Osteoblast (primary cell): ENCODE measurements at places on chromosomes 1 and 21. TPM values are rescaled to one million over a fixed set of nuclear protein-coding genes. Genes with fewer than 3 reads are reported as not detected.

IGSF21 gene
- total RNA-seq: not detected in 2 replicates

SPRR2E gene
- not detected in 2 replicates for total RNA-seq

CRNN gene
- total RNA-seq: not detected in 2 replicates

EVI5 gene
- total RNA-seq: 51.3 and 51.8 TPM in 2 replicates

S100A12 gene
- total RNA-seq: not detected in 2 replicates

DLGAP3 gene
- under 0.01 TPM in 1 of 2 replicates, not detected in the other for total RNA-seq

CACNA1S gene
- not detected in 2 replicates for total RNA-seq

DNA sequence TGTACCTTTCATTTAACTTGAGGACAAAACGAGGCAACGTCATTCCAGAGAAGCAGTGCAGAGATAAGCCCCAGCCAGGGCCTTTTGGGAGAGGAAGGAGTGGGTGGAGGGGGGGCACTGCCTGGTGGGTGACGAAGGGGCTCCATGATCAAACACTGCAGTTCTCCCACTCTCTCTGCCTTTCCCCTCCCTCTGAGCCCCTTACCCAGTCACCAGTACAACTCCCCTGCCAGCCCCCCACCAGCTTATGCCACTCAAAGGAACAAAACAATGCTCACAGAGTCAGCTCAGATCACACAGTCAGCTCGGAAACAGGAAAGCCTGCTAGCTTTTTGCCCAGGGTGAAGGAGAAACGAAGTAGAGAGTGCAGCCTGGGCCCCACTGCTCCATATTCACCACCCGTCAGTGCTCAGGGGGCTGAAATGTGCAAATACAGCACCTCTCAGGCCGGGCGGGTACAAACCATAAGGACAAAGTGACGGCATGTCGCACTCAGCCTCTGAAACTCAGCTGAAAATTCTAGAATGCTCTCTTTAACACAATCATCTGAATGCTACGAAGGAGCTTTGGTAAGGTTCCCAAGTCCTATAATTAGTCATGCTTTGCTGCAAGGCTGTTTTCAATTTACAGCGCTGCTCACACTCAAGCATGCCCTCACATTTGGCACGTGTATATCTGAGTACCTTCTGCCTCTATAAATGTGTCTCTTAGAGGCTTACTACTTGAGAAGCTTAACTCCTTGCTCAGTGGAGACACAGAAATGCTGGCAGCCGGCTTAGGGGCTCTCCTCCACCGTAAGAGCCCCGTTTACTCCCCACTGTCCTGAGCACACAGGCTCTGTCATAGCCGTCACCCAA, 65.8 kb upstream of the RAB4A start:
- peak; percentile 65 for DNase-seq

- DNase-seq: no peak
Observed at GRCh38 chr1:24972221-24972914, 42.3 kb upstream of the RUNX3 start.

DNA sequence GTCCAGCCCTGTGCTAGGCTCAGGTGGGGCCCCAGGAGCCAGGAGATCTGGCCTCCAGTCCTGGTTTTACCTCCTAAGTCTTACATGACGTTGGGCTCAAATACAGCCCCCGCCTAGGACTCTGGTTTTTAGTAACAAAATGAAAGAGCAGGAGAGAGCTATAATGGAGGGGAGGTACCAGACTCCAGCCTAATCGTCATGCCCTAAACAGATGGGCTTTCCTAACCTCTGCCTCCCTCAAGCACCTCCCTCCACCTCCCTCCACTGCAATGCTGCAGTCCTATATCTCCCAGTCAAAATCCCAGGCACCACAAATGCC, 28.6 kb downstream of the TTC39A start:
- DNase-seq: no peak

DNA sequence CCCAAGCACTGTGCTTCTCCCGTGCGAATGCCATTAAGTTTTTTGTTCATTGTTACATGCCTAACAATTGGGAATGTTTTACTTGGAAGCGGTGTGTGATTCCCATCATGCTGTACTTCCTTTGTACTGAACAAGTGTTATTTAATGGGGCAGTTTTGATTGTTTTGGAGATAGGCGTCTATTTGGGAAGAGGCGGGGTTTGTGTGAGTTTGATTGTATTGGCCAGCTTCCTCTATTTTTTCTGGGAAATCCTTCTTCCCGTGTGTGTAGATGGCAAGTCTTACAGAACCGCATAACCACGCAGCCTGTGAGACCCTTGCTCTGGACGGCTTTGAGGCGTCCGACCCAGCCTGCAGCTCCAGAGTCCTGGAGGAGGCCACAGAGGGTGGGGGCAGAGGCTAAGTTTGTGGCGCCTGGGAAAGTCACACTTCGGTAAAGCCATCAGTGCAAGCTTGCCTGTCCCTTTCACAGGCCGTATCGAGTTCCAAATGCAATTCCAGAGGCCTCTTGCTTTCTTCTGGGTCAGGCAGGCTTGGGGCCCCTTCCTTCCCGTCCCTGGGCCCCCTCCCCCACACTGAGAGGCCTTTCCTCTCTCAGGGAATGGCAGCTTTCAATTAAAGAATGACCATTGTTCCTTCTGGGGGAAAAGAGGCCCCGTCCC, 210.3 kb downstream of the TOMM20 start:
- DNase-seq: peak; percentile 89

DNA sequence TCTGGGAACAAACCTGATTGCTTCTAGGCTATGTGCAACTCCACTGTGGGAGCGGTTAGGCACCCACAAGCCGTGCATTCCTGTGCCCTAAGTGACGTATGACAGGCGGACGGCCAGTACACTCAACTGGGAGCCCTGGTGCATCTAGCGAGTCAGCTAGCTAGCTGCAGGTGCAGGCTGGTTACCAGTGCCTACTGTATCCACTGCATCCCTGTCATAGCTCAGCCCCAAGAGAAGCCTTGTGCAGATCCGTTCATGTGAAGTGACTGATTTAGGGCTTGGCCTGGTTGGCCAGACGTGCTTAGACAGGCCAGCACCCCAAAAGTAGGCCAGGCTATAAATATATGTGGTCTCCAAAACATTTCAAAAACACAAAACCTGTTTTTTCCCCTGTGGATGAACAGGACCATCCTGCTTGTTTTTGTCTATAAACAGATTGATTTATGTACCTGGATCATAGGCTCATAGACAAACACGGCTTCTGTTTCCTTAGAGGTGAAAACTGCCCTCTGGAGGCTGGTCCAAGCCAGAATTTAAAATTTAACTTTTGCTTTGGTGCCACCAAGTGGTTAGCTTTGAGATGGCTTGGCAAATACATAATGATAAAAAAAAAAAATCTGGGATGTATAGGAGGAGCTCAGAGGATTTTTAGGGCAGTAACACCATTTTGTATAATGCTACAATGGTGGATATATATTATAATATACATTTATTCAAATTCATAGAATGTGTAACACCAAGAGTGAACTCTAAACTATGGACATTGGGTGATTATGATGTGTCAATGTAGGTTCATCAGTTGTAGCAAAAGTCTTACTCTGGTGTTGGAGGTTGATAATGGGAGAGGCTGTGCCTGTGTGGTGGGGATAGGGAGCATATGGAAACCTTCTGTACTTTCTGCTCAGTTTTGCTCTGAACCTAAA, 68.5 kb downstream of the GIPC2 start:
- peak; percentile 75 for DNase-seq

DNA sequence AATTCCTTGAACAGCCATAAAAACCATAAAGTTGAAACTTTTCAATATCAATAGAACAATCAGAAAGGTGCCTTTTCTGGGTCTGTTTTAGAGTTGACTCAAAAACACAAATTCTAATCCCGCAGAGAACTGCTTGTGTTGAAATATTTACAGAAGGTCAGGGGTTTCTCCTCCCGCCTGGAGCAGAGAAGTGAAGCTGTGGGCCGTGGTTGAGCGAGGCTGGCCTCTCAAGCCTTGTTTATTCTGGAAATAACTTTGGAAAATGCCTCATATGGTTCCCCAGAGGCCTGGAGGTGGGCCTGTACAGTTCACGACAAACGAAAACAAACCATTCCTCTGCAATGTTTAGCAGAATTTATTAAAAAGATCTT, 90.8 kb upstream of the ERRFI1 start:
- DNase-seq: peak; percentile 86

GRCh38 chr1:89841507-89841906, 20.7 kb downstream of the LRRC8D start:
- DNase-seq: no peak

GRCh38 chr1:40421431-40422384, 28.6 kb upstream of the ZFP69B start:
- no peak for DNase-seq

- peak; percentile 77 for DNase-seq
Observed at GRCh38 chr1:150578272-150579109, 919 bp downstream of the MCL1 start.

DNA sequence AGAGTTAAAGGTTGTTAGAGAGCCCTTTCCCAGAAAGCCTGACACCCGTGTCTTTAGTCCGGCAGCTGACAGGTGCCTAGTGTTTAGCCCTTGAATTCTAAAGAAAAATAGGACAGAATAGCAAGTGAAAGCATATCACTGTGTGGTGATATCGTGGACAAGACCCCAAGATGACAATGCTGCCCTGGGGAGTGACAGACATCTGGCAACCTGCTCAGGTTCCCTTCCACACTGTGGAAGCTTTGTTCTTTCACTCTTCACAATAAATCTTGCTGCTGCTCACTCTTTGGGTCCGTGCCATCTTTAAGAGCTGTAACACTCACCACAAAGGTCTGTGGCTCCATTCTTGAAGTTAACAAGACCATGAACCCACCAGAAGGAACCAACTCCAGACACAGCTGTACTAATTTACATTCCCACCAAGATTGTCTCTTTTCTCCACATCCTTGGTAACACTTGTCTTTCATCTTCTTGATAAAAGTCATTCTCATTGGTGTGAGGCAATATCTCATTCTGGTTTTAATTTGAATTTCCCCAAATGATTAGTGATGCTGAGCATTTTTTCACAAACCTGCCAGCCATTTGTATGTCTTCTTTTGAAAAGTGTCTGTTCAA, 107.6 kb upstream of the SGIP1 start:
- DNase-seq: no peak

- DNase-seq: no peak
Observed at GRCh38 chr1:56821462-56821797, 2.2 kb upstream of the FYB2 start.

GRCh38 chr1:4590756-4591155, 63.7 kb upstream of the AJAP1 start:
- peak; percentile 32 for DNase-seq

DNA sequence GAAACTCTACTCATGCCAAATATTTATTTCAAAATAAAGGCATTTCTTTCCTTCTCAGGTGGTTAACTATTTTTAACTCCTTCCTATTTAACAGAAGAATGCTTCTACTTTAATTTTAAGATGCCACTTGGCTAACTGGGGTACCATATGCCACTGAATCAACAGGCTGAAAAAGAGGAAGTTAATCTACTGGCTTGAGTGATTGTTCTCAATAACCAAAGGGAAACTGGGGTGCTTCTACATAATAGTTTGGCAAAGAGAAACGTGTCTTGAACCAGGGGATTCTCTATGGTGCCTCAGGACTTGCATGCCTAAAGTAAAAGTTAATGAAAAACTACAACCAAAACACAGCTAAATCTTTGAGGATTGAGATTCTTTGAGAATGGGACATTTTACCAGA, 142.6 kb downstream of the DENND1B start:
- DNase-seq: no peak

- no peak for DNase-seq
Observed at GRCh38 chr1:203996126-203996525, 76.8 kb upstream of the SOX13 start.

GRCh38 chr1:79613046-79613445, 606.5 kb upstream of the ADGRL4 start:
- DNase-seq: no peak

GRCh38 chr21:33449616-33450015, 30.2 kb downstream of the TMEM50B start:
- no peak for DNase-seq

GRCh38 chr1:27141266-27142003, 13.5 kb downstream of the SLC9A1 start:
- no peak for DNase-seq

GRCh38 chr1:182656842-182657397, 27.5 kb downstream of the RGS8 start:
- no peak for DNase-seq

GRCh38 chr1:212916481-212917133, 33.7 kb upstream of the VASH2 start:
- peak; percentile 84 for DNase-seq

DNA sequence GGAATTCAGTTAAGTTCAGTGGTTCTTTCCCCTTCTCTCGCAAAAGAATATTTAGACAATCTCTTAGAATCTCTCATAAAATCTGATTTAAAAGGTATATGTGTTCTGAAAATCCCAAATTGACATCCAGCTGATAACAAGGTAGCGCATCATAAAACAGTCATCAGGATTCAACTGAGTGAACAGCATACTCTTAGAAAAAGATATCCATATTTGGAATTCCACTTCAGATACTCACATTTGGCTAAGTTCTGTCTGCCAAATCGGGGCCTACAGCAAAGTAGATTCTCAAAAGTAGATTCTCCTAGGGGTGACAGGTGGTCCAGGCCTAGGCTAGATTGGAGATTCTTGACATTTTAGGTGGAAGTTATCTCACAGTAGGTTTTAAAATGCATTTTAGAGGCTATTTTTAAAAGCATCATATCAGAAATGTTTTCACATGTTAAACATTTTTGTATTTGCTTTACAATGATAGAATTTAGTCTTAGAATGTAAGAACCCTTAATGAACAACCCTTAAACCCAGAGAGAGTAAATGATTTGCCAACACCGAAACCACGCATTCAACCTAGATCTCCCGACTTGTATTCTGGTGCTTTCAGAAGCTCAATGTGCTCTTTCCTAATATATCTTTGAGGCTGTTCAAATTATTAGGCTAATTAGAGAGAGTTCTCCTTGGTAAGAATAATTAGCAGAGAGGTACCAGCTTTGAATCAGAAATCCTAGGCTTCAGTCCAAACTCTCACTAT, 318.9 kb downstream of the LMO4 start:
- peak; percentile 51 for DNase-seq

DNA sequence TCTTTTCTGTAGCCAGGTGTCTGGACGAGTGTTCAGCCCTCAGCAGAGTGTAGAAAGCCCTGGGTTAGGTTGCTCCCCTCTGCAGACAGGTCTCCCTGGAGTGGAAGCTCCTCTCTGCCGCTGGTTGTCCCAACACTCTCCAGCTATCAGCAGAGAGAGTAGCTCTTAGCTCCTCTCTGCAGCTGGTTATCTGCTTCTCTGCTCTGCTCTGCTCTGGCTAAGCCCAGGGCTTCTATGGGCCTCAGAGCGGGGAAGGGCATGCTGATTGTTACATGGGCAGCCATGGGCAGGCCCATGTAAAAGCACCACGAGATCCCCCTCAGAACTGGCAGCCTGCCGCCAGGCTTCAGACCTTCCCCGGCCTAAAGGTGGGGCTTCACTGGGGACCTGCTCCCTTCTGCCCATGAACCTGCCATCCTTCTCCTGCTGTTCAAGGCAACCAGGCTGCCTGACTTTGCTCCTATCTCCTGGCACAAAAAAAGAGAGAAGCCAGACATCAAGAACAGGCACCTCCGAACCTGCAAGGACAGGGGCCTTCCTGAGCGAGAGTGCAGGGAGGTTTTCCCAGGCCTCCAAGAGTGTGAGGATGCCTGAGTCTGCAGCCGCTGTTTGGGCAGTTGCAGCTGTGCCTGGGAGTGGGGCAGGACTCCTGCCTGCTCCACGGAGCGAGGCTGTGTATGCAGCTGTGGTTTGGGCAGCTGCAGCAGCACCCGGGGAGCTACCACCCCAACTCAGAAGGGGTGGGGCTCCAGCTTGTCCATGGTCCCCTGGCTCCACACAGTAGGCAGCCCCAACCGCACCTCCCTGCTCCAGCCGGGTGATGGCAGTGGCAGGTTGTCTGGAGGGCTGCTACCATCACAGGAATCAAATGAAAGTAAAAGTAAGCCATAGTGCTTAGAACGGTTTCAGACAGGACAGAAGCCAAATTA, 973.7 kb downstream of the LTN1 start:
- peak; percentile 9 for DNase-seq
